ENCODE measurements at places on chromosomes 12 and 14. TPM values are rescaled to one million over a fixed set of nuclear protein-coding genes. Genes with fewer than 3 reads are reported as not detected.

- no peak overlapping the region for H3K4me3 ChIP-seq
- no peaks in the 10 kb centered on the region for H3K36me3 ChIP-seq
- H3K4me1 ChIP-seq = peaks cover 7% of the 10 kb centered on the region
- DNase-seq = no peak
These were observed 380.5 kb downstream of the EMP1 start for GRCh38 chr12:13576935-13577500.

The SLC6A15 gene
- 96.3 TPM for total RNA-seq

The RAD51AP1 gene
- 7.1 TPM for total RNA-seq

DNA sequence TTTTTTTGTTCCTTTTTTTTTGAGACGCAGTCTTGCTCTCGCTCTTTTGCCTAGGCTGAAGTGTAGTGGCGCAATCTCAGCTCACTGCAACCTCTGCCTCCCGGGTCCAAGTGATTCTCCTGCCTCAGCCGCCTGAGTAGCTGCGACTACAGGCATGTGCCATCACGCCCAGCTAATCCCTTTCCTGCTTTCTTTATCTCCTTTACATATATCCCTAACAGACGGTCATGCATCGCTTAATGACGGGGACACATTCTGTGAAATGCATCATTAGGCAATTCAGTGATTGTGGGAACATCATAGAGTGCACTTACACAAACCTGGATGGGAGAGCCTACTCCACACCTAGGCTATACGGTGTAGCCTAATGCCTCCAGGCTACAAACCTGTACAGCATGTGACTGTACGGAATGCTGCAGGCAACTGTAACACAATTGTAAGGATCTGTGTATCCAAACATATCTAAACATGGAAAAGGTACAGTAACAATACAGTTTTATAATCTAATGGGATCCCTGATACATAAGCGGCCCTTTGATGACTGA is 32.8 kb downstream of the NOS1 start:
- peak; percentile 64 for DNase-seq
- H3K27me3 ChIP-seq = peaks cover 12% of the 10 kb centered on the region
- no peaks in the 10 kb centered on the region for H3K4me1 ChIP-seq
- H3K4me3 ChIP-seq = no peak overlapping the region
- no peaks in the 10 kb centered on the region for H3K36me3 ChIP-seq
- H3K27ac ChIP-seq = no peak overlapping the region

The GPR68 gene
- total RNA-seq = 0.10 TPM
